ENCODE measurements at places on chromosomes 6 and 20.
A peak's percentile ranks its signal among the peaks of the same experiment; 100 is the strongest.

- no peak for DNase-seq
Observed at GRCh38 chr6:157614026-157614568, 208.9 kb upstream of the SNX9 start.

- no peak for DNase-seq
Observed at GRCh38 chr20:34948030-34948429, 7.6 kb downstream of the GSS start.

GRCh38 chr6:154506991-154507898, 3.2 kb downstream of the CNKSR3 start:
- DNase-seq, result no peak

DNA sequence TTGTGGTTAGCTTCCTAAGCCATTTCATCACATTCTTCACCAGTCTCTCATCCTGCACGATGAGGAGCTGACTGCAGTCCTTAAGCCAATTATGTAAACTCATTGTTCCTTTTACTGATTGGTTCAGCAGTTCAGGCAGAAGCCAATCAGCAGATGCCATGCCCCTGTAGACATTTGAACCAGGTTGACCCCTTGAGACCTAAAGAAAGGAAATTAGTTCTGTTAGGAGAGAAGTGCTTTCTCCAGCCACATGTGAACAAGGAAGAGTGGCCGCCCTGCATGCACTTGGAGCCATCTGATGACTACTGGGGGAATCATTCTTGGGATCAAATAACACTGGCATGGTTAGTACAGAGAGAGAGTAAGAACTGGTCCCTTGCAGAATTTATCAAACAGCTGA, 535.2 kb upstream of the ID4 start:
- DNase-seq, result no peak

DNA sequence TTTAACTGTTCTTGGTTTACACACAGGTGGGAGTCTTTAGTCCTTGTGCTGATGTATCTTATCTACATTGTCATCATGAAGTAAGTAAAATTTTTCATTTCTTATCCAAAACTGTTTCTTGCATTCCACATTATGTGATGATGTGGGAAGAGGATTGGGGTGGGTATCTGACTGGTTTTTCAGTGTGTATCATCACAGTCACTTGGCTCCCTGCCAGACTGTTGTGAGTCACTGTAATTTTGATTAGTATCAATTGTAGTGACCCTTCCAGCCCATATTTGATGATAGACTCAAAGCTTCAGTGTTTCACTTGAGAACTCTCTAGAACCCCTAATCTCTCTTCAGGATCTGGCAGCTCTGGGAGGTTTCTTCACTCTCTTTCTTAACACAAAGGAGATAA, 84.5 kb upstream of the RIN2 start:
- no peak for DNase-seq

- peak; percentile 7 for DNase-seq
Observed at GRCh38 chr6:47242483-47243386, 67.0 kb downstream of the TNFRSF21 start.

DNA sequence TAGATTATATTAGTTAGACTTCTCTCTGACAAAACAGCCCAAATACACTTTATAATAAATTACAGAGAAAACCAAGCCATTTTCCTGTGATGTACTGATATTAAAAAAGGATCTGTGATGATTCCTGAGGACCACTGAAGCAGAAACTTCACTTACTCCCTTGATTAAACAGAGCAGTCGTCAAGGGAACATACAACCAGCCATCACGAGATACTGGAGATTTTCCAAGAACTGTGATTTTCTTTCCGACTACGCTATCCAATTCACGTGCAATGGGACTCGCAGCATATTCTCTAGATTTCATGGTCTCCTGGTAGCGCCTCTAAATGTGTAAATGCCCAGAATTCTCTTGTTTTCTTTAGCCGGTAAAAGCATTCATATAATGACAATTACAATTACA, 377.4 kb downstream of the PHF3 start:
- no peak for DNase-seq

- no peak for DNase-seq
Observed at GRCh38 chr20:34907616-34908469, 31.4 kb downstream of the ACSS2 start.

Data from activated T-cell treated with anti-CD3 and anti-CD28 coated beads for 4 hours (primary cell).